Kidney epithelial cell (primary cell): ENCODE measurements at places on chromosomes 11 and 22. TPM values are rescaled to one million over a fixed set of nuclear protein-coding genes. Genes with fewer than 3 reads are reported as not detected.

SLC16A8 gene
- 0.08 and 0.14 TPM in 2 replicates for total RNA-seq

GRCh38 chr11:12026331-12027211 is 18.1 kb upstream of the DKK3 start:
- DNase-seq, result no peak

RGL4 gene
- not detected in 2 replicates for total RNA-seq

DNA sequence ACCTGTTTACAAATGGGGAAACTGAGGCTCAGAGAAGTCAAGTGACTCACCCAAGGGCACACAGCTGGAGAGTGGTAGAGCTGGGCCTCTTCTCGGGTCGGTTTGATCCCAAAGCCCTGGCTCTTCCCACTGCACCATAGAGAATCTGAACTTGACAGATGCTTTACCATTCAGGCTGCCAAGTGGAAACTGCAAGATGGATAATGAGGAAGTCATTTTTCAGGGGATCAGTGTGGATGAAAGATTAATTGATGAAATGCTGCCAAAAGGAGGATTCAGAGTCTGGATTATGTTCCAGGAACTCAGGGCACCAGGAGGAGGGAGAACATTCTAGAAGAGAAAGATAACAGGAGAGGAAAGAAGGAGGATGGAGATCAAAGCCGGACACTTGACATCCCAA is 185.9 kb upstream of the ZBED5 start:
- no peak for DNase-seq

- DNase-seq, result no peak
Measured at GRCh38 chr11:890794-891540, 19.6 kb downstream of the CHID1 start.

CABP4 gene
- 0.17 TPM in 1 of 2 replicates, not detected in the other for total RNA-seq

GRCh38 chr11:133053124-133053776 is 479.1 kb downstream of the OPCML start:
- no peak for DNase-seq

DNA sequence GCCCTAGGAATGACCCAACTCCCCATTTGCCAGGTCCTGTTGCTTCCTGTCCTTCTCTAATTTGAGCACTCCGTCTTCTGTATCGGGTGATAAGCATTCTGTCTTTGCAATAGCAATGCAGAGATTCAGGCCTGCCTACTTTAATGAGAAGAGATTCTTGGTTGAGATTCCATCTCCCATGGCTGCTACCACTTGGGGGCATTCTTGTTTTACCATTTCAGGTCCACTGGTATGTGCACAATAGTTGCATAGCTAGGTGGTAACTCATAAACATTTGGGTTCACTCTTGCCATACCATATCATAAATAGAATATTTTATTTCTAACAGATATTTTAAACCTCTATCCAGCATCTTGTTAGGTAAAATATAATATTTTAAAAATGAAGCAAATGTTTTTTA is 34.4 kb upstream of the CALCB start:
- DNase-seq, result no peak

SLC25A17 gene
- 16.2 and 21.6 TPM in 2 replicates for total RNA-seq

GRCh38 chr22:38208551-38208968 is 6.8 kb downstream of the MAFF start:
- no peak for DNase-seq

APOA1 gene
- not detected in 2 replicates for total RNA-seq

MYO18B gene
- not detected in 2 replicates for total RNA-seq

GRCh38 chr11:61303725-61304124 is 8.6 kb upstream of the VWCE start:
- DNase-seq, result no peak
